ENCODE measurements at places on chromosomes 11 and 22.

- DNase-seq: no peak
These were observed 114.4 kb downstream of the PTPRJ start for GRCh38 chr11:48094643-48095339.

- no peak for DNase-seq
These were observed 607.9 kb downstream of the NTM start for GRCh38 chr11:131978351-131978750.

GRCh38 chr11:130672911-130673310 lies 224.5 kb downstream of the ADAMTS15 start:
- DNase-seq: no peak

- no peak for DNase-seq
These were observed 12.7 kb upstream of the RGL4 start for GRCh38 chr22:23678133-23678532.

DNA sequence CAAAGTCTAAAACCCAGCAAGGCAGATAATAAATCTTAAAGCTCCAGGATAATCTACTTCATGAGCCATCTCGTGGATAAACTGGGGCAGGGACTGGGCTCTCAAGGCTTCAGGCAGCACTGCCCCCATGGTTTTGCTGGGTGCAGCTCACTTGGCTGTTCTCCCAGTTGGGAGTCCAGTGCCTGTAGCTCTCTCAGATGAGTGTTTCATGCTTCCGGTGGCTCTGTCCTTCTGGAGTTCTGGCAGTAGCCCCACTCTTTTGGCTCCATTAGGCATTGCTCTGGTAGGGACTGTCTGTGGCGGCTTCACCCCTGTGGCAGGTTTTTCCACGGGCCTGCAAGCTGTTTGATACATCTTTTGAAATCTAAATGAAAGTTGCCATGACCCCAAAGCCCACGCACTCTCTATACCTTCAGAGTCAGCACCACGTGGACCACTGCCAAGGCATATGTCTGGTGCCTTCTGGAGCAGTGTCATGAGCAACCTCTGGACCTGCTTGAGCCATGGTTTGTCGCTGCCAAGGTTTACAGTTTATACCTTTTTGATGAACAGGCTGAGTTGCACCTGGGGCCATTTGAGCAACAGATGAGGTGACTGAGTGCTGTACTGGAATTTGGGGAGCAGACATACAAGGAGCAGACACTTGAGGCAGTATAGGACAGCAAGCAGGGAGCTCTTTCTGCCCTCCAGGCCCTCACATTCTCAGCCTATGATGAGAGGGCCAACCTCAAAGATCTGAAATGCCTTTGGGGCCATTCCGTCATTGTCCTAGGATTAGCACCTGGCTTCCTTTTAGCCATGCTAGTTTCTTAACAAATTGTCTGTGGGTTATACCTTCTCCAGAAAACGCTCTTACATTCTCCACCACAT lies 48.6 kb downstream of the MTNR1B start:
- DNase-seq: no peak

DNA sequence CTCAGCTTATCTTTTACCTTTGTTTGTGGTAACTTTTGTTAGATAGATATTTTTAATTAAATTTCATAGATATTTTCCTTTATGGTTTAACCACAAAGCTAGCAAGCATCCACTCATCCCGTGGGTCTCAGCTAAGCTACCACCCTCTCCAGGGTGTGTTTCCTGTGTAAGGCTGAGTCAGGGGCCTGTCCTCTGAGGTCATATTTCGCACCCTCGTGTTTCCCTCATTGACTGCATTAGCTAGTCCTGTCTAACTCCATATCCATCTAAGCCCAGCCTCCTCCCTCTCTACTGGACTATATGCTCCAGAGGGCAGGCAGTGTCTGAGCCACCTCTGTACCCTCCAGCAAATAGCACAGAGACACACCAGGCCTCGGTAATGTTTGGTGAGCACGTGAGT lies 16.7 kb downstream of the XRRA1 start:
- no peak for DNase-seq

- no peak for DNase-seq
These were observed 15.9 kb downstream of the PGA5 start for GRCh38 chr11:61256710-61257482.

GRCh38 chr22:17375914-17376614 lies 6.8 kb downstream of the CECR2 start:
- DNase-seq: no peak

GRCh38 chr22:45804986-45805325 lies 133.3 kb downstream of the ATXN10 start:
- DNase-seq: no peak

GRCh38 chr11:92424281-92424680 lies 199.7 kb downstream of the FAT3 start:
- no peak for DNase-seq

DNA sequence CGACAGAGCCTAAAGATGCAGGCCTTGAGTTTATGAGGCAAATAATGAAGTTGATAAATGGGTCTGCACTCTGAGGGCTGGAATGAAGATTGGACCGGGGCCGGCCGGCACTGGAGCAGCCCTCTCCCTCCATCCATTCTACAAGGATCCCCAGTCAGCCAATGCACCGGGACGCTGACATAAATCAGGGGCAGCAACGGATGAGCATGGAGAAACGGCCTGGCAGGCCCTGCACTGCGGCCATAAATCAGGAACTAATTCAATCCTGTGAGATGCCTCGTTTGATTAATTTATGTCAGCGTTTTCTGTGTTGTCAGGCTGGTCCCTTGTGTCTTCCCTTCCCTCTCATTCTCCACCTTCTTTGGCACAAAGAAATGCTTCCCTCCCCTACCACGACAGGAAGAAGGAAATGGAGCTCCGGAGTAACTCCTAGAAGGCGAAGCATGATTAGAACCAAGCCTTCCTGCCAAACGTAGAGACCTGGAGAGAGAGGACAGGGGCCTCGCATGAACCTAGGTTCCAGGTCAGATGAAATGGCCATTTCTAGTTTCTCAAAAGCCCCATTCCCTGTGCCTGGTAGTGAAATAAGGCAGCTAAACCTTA lies 358.4 kb downstream of the OPCML start:
- DNase-seq: no peak

DNA sequence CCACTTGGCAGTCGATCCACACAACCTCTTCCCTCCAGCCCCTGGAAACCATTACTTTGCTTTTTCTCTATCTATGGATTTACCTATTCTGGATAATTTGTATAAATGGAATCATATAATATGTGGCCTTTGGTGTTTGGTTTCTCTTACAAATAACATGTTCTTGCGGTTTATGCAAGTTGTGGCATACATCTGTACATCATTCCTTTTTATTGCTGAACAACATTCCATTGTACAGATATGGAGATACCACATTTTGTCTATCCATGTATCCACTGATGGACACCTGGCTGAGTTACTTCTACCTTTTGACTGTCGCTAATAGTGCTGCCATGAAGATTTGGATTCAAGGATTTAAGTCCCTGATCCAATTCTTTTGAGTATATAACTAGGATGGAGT lies 25.1 kb downstream of the SMCO4 start:
- DNase-seq: no peak

DNA sequence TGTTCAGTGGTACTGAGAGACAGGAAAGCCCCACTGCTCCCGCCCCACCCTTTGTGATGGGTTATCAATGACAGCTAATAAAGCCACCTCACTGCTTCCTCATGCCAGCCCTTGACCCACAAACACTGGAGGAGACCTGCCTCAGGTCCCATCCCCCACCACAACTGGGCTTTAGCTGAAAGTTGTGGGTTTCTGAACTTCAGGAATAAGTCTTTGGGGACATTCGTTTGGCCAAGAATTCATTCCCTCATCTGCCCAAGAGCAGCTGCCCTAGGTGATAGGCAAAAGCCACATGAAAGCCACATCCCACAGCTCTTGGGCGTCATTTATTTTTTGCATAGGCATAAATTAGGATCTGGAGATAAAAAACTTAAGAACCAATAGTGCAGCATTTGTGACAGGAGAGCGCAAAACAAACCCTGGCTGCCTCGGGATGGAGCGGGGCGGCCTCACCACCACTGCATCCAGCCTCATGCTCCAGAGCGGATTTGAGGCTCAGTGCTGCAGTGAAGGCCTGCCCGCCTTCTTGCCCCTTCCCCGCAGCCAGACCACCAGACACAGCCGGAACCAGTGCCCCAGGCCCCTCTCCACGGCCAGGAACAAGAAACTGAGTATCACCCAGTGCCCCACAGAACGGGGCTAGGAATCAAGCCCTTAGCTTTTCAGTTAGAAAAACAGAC lies 21.2 kb downstream of the SUN2 start:
- DNase-seq: no peak

DNA sequence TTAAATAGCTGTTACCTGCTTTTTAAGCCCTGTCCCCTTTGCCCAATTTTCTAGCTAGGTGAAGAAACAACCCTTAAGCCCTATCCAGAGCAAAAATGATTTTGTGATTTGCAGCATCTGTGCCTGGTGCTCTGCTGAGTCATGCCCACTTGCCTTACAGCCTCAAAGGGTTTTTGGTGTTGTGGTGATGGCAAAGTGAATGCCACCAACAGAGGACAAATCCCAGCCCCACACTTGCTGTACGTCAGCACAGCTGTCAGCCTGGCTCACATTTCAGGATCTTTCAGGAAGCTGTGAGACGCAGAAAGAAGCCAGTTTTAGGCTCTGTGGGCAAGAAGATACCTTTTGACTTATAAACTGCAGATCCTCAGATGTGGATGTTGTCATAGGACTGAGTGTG lies 401.7 kb downstream of the TENM4 start:
- DNase-seq: no peak
